ENCODE measurements at places on chromosomes 3 and 15.

DNA sequence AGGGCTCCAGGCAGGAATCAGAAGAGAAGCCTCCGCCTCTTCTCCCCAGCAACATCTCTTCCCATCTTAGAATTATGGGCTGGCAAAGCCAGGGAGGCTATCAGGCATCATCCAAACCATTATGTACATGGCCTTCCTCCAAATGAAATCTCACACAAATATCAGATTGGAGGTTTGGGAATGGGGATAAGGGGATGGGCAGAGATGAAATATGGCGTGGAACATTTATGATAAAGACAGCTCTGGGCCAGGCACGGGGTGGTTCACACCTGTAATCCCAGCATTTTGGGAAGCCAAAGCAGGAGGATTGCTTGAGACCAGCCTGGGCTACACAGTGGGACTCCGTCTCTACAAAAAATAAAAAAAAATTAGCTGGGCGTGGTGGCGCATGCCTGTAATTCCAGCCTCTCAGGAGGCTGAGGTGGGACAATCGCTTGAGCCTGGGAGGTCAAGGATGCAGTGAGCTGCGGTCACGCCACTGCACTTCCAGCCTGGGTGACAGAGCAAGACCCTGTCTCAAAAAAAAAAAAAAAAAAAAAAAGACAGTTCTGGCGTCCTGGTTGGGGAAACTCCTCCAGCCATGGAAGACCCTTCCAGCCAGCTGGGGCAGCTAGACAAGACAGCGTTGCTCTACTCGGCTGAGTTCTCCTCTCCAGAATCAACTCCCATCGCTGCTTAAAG lies 36.6 kb downstream of the CPN2 start:
- no peak for DNase-seq

- no peak for DNase-seq
These were observed 190.6 kb downstream of the OSBPL10 start for GRCh38 chr3:31790193-31791089.

GRCh38 chr15:76335307-76336253 lies 993 bp upstream of the ISL2 start:
- DNase-seq = peak; percentile 32

DNA sequence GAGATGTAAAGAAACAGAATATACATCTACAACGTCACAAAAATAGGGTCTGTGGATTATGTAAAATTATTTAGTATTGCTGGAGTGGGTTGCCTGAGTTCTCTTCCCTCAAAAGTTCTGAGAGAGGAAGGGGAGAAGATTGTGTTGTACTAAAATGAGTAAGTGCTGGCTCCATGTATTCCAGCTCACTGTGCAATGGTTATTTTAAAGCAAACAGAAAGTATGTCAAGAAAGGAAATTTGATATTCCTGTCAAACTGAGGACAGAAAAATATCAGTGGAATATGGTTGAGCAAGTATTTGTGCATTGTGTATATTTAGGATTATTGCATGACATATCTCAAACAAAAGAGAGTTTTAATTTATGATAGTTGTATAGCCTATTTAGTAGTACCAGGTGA lies 2.2 kb downstream of the TRPC1 start:
- no peak for DNase-seq

GRCh38 chr15:40059821-40060220 lies 20.8 kb upstream of the SRP14 start:
- no peak for DNase-seq

DNA sequence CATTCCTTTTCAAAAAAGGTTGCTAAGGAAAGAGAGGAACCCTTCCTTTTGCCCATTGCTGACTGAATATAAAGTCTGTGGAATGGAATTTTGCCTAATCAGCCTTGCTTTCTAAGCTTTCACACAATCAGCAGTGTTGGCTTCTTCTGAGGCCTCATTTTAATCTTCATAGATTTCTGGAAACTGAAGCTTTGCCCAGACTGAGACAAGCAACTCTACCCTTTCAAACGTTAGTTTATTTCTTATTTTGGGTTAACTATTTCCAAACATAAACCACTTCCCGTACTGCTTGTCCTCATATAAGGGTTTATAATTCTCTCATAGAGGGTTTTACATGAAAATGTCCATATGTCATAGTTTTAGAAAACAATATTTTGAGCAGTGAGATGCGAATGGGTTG lies 82.9 kb downstream of the NR1D2 start:
- no peak for DNase-seq

- peak; percentile 40 for DNase-seq
These were observed 9.2 kb downstream of the SPSB4 start for GRCh38 chr3:141060327-141060726.

DNA sequence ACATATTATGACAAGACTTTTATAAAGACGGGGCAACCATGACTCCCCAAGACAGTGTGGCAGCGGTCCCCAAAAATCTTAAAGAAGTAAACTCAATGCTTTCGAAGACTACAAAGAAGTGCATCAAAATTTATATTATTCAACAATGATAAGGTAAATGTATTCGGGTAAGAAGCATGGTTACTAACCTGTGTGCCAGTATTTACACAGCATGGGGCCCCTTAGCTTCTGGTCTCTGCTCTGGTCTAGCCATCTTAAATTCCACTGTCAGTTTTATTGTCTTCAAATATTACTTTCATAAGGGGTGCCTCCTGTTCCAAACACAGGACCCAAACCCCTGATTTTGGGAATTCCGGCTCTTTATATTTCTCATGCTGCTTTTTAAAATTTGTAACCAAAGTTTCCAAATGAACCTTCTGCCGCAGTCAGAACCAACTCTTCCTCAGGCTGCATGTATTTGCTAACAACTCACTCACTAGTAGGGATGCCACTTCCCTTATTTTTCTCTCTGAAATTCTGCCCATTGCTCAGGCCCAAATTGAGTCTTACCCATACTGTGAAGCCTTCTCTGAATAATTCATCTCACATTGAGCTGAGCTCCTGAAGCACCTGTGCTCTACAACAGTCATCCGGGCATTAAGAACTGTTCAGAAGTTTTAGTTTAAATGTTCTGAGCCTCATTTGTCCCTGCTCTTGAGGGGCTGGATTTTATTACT lies 1.2 kb downstream of the TTC23 start:
- peak; percentile 6 for DNase-seq

DNA sequence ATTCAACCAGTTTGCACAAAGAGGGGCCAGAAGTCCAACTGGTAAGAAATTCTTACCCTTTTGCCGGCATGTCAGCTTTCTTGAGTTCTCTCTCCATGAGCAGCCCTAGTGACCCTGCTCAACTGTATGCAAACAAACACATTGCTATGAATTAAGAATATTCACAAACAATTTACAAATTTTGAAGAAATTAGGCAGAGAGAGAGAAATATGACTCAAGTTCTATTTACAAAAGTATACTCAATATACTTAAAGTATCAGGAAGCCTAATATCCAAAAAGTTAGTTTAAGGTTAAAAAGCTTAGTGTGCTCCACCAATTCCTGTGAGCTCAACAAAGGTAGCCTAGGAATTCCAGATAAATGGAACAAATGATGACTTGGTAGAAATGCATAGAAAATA lies 3.5 kb upstream of the EHHADH start:
- no peak for DNase-seq

GRCh38 chr3:145959457-145960088 lies 201.4 kb downstream of the PLOD2 start:
- no peak for DNase-seq

DNA sequence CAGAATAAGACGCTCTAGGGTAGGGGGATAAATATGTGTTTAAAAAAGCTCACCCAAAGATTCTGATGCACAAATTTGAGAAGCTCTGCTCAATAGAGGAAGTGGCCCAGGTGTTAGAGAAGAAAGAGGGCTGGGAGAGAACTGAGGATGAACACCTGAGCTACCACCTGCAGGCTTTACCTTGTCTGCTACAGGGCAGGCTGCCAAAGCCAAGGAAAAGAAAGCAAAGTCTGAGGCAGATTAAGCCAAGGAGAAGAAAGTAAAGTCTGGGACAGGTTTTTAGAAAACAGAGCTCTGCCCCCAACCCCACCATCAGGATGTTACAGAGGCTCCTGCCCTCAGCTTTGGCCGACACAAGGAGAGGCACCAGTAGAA lies 92.9 kb downstream of the THRB start:
- no peak for DNase-seq

GRCh38 chr3:61684386-61684785 lies 123.0 kb downstream of the PTPRG start:
- no peak for DNase-seq

DNA sequence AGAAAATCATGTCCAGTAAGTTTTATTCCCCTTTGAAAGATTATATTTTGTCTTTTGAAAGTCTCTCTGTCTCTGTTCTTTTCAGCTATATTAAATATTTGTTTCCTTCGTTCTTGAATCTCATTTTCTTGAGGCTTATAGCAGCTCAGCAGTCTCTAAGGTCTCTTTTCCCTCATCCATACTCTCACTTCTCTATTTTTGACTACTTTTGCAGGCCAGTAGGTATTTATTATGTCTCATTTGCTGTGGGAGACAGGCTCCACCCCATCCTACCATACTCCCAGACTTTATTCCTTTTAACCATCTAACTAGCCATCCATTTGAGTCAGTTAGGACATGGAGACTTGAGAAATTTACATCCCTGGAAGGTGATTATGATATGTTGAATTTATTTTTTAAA lies 71.0 kb downstream of the FILIP1L start:
- peak; percentile 75 for DNase-seq

DNA sequence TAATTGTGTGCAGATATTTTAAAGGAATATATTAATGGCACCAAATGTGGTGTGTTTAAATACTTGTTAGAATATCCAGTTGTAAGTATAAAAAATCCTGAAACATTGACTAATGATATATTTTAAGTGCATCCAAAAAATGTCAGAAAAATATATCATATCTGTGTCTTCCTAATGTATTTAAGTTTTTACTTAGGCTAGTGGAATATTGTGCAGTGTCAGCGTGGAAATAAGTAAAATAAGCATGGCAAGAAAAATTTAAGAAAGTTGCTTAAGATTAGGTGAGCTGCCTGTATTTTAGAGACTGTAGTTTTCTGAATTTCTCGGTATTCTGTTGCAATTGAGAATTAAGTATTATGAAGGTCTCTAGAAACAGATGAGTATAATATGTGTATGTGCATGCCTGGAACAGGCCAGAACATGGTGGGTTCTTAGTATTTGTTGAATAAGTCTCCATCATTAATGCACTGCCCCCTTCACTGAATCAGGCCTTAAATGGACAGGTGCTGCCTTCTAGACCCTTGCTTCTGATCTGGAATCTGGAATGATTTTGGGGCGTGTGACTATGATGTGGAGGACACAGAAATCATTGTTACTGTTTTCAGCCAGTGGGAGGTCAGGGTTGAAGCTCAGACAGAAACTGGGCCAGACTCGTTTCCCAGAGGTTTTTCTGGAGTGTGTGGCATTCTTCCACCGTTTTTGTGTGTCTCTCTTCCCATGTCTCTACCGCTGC lies 86.1 kb downstream of the TRAK1 start:
- DNase-seq = no peak

GRCh38 chr3:134075568-134075825 lies 45.8 kb upstream of the SLCO2A1 start:
- DNase-seq = no peak

DNA sequence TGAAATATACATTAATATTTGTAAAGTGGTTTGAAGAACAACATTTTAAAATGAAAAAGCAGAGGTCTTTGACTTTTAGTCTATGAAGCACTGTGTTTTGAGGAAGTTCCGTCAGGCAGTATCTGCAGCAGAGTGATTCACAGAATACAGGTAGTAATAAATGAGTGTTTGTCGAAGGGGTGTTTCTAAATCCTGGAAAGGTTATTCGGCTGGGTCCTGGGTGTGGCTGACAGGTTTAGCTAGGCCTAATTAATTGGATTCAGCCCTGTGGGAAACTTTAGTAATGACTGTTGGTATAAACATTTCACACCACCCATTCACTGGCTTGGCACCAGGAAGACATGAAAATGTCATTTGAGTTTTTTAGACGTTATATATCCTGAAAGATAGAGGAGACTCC lies 51.3 kb downstream of the TIPARP start:
- DNase-seq = no peak

DNA sequence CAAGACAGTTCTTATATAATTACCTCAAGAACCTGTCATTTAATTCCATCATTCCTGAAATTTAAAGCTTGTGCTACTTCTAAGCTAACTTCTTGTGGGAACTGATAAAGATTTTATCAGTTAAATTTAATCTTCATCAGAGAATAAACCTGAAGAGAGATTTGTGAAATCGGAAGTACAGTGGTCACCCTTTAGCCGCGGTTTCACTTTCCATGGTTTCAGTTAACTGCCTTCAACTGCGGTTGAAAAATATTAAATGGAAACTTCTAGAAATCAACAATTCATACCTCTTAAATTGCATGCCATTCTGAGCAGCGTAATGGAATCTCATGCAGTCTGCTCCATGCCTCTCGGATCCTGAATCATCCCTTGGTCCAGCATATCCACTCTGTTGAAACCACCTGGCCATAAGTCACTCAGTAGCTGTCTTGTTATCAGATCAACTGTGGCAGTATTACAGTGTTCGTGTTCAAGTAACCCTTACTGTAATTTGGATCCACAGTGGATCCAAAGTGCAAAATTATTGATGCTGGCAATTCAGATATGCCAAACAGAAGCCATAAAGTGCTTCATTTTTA lies 626.1 kb downstream of the CADM2 start:
- DNase-seq = peak; percentile 83

- no peak for DNase-seq
These were observed 242.5 kb downstream of the ATP8B4 start for GRCh38 chr15:49876401-49877038.

DNA sequence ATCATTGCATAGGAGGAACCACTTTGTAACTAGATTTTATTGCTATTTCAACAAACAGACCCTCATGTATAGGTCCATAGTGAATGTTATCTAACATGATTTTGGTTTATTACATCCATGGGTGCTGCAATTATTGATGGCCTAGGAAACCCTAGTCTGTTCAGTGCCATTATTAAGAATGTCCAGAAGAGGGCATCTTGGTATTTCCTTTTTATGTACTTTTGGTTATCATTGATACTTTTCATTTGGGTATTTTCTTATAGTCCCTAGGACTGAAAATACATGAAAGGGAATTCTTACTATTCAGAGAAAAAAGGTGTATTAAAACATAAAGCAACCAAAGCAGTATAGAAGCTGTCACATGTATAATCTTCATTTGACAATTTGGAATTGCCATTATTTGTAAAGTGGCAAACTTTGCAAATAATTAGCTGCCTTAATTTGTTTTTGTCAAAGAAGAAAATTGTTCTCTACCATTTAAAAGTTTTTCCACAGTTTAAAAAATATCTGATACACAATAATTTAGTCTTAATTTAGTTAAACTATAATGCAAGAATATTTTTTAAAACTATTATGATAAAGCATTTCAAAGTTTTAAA lies 48.7 kb downstream of the CNOT10 start:
- DNase-seq = peak; percentile 54

DNA sequence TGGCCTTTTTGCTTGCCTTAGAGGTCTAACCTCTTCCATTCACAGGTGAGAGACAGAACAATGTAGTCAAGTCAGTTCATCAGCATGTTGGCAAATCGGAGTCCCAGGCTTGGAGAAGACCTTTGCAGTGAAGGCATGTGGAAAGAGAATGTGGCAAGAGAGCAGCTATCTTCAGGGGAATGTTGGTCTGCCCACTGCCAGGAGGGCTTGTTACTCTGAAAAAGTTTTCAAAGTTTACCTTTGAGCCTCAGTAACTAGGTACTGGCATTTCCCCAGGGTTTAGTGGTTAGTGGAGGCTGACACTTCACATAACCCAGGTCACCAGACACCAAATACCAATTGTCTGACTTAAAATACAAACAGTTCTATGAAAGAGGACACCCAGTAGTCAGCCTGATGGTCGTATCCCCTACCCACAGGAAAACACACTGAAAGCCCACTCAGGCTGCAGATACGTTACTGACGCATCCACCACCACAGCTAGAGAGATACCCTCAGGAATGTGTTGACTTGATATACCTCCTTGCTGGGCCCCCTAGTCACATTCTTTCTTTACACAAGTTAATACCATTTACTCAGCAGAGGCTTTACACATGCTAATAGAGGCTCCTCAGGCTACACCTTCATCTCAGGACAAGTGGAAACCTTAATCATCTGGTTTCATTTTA lies 9.7 kb upstream of the ARID3B start:
- no peak for DNase-seq
